GM12878 (cell line): ENCODE measurements at places on chromosomes 3 and 15. TPM values are rescaled to one million over a fixed set of nuclear protein-coding genes. Genes with fewer than 3 reads are reported as not detected.

- no peak overlapping the region for H3K4me3 ChIP-seq
- peak overlapping the region; percentile 48 for H3K27ac ChIP-seq
- peak; percentile 74 for DNase-seq
- H3K27me3 ChIP-seq = no peaks in the 10 kb centered on the region
Observed at GRCh38 chr3:172317984-172318383, 130.3 kb downstream of the GHSR start.

- no peaks in the 10 kb centered on the region for H3K4me1 ChIP-seq
- no peak overlapping the region for H3K4me3 ChIP-seq
- no peaks in the 10 kb centered on the region for H3K36me3 ChIP-seq
- no peaks in the 10 kb centered on the region for H3K27me3 ChIP-seq
Observed at GRCh38 chr3:32797776-32798175, 20.0 kb upstream of the TRIM71 start.

DNA sequence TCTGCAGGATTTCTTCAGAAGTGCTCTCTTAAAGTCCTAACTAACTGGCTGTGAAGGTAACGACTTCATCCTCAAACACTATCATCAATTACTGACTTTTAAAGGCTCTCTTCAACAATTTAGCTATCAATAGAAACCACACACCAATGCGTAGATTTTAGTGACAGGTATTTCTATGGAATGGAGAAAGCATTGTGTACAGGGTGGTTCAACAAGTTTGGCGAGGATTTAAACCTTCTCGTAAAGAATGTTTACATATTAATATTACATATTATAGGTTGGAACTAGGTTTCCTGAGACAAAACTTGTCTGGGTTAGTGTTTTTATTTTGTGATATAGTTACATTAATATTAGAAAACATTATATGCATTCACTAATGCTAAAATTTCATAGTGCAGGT is 233.6 kb downstream of the CHL1 start:
- H3K36me3 ChIP-seq = no peaks in the 10 kb centered on the region
- H3K4me1 ChIP-seq = no peaks in the 10 kb centered on the region
- no peak for DNase-seq
- no peaks in the 10 kb centered on the region for H3K27me3 ChIP-seq
- H3K4me3 ChIP-seq = no peak overlapping the region

Gene TJP1
- 0.49 and 0.72 TPM in 2 replicates for total RNA-seq

Gene CELF6
- total RNA-seq = 0.24 TPM in 1 of 2 replicates, not detected in the other

Gene PIERCE2
- 0.48 TPM in 1 of 2 replicates, not detected in the other for total RNA-seq

Gene SETMAR
- total RNA-seq = 17.0 and 20.1 TPM in 2 replicates
